ENCODE measurements at places on chromosomes 12 and 14.

DNA sequence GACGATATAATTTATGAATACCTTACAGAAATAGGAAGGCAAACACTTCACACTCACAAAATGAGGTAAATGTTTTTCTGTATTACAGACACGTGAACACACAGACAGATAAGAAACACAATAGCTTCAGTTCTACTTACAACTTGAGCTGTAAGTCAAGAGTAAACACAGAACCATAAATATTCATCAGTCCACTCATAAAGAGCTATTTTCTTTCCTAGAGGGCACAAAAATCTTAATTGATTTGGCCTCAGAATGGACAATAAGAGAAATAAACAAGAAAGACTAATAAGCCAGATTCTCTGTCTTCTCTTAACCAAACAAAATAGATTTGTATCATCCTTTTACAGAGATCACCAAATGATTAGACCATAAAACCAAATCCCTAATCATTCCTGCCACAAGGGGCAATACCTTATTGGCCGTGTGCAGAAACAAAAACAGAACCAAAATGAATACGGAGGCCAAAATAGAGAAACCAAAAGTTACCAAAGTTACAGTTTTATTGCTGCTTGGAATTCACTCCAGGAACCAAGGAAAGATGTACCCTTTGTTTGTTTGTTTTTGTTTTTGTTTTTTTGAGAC lies 38.1 kb upstream of the GARIN2 start:
- DNase-seq: no peak

- DNase-seq: no peak
Measured at GRCh38 chr14:71625175-71625574, 307.1 kb upstream of the RGS6 start.

DNA sequence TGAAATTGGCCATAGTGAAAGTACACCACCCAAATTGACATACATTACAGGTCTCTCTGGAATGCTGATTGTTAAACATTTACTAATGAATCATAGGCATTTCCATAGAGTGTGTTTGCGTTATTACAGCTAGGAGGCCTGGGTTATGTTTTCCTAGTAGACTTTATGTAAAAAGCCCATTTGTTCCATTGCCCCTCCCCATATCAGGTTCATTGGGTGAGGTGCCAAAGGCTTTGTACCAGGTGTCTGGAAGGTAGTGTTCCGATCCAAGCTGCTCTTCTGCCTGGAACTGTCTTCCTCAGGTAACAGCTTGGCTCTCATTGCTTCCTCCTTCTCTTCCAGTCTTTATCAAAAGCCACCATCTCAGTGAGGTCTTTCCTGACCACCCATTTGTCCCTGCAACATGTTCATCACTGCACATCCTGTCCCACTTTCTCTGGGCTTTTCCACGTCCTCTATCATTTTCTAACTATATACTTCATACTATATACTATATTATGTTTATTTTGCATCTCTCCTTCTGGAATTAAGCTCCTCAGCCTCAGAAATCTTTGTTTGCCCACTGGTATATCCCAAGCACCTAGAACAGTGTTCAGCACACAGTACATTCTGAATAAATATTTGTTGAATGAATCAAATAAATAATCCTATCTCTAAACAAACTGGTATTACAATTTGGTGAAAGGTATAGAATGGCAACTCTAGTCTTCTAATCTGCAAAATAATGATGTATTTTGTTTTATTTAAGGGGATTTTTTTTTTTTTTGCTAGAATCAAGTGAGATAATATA lies 252.3 kb downstream of the KTN1 start:
- no peak for DNase-seq

GRCh38 chr14:33315721-33316120 lies 377.0 kb downstream of the NPAS3 start:
- DNase-seq: no peak

GRCh38 chr14:28707814-28708213 lies 58.8 kb upstream of the FOXG1 start:
- no peak for DNase-seq

DNA sequence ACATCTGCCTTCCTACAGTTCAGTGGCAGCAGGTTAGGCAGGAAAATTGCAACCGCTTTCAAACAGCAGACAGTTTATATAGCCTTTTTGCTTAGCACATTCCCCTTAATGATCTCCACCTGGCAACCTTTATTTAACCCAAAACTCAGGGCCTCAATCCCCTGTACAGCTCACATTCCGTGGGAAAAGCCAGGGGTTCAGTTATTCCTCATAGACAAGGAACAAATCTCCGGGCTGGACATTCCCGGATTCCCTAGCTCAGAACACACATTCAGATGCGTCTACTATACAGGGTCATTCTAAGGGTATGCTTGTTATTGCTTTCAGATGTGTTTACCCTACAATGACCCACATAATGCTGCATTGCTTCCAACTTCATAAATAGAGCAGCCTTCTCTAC lies 73.8 kb upstream of the DCN start:
- no peak for DNase-seq
